Frontal cortex (tissue), 4 donors: ENCODE measurements at places on chromosomes 6 and 20. TPM values are rescaled to one million over a fixed set of nuclear protein-coding genes. Genes with fewer than 3 reads are reported as not detected.

The ADISSP gene
- 17.5 TPM for total RNA-seq

The MYMX gene
- not detected for total RNA-seq

The PREX1 gene
- 18.8 TPM for total RNA-seq

The EYA4 gene
- 0.41 TPM for total RNA-seq

The DDO gene
- 0.41 TPM for total RNA-seq

The ZBTB24 gene
- 16.3 TPM for total RNA-seq

The TMEM151B gene
- 45.7 TPM for total RNA-seq

The MMP24 gene
- total RNA-seq, result 102 TPM

The BANF2 gene
- total RNA-seq, result not detected

The PIM1 gene
- total RNA-seq, result 20.4 TPM

The SLC22A2 gene
- 0.82 TPM for total RNA-seq

The TGM6 gene
- total RNA-seq, result not detected

The ZFP57 gene
- total RNA-seq, result not detected

The ADGRB3 gene
- total RNA-seq, result 158 TPM

The GHRH gene
- total RNA-seq, result not detected

The TGM2 gene
- 3.3 TPM for total RNA-seq

The GCNT2 gene
- 19.2 TPM for total RNA-seq

The ADTRP gene
- total RNA-seq, result 1.6 TPM

The SCRT2 gene
- total RNA-seq, result 1.6 TPM

The TP53TG5 gene
- not detected for total RNA-seq

The TMEM200A gene
- total RNA-seq, result 20.4 TPM

The FAM209B gene
- not detected for total RNA-seq

The FAM184A gene
- 30.2 TPM for total RNA-seq

The TPX2 gene
- total RNA-seq, result 5.7 TPM

The THBS2 gene
- 6.5 TPM for total RNA-seq

The TMEM244 gene
- total RNA-seq, result 1.2 TPM

The EYA2 gene
- 2.4 TPM for total RNA-seq

The HLA-DOB gene
- not detected for total RNA-seq

The ESR1 gene
- total RNA-seq, result under 0.01 TPM

The SOX4 gene
- 418 TPM for total RNA-seq

The HRH3 gene
- total RNA-seq, result 0.82 TPM

The TRIM15 gene
- total RNA-seq, result not detected

The ENPP3 gene
- 0.41 TPM for total RNA-seq

The PRDM13 gene
- not detected for total RNA-seq

The HLA-DOA gene
- total RNA-seq, result 0.82 TPM

The CD40 gene
- total RNA-seq, result 0.41 TPM

The RPS21 gene
- total RNA-seq, result 821 TPM

The PRICKLE4 gene
- total RNA-seq, result 0.41 TPM

The ME1 gene
- total RNA-seq, result 2.9 TPM

The PRSS35 gene
- total RNA-seq, result 2.0 TPM

The DLK2 gene
- total RNA-seq, result 8.6 TPM

The BEND3 gene
- total RNA-seq, result 5.7 TPM

The KCNK15 gene
- total RNA-seq, result not detected

The UBE2J1 gene
- 64.0 TPM for total RNA-seq

The PAQR8 gene
- total RNA-seq, result 12.6 TPM

The FGD2 gene
- 0.82 TPM for total RNA-seq

The SPTLC3 gene
- 0.82 TPM for total RNA-seq
